ENCODE measurements at places on chromosomes 5 and 9. TPM values are rescaled to one million over a fixed set of nuclear protein-coding genes. Genes with fewer than 3 reads are reported as not detected.

The PCDHGA4 gene
- 10.1 TPM for total RNA-seq

The PCDHB2 gene
- total RNA-seq: 6.2 TPM

The JADE2 gene
- total RNA-seq: 115 TPM

The IL4 gene
- total RNA-seq: not detected

The TAF11L8 gene
- total RNA-seq: not detected

The COL23A1 gene
- total RNA-seq: 5.6 TPM

The IL5 gene
- total RNA-seq: not detected

The MED7 gene
- 13.7 TPM for total RNA-seq

The C9orf50 gene
- 2.1 TPM for total RNA-seq

The RASEF gene
- total RNA-seq: 0.77 TPM

The RANBP3L gene
- 15.9 TPM for total RNA-seq

The LECT2 gene
- total RNA-seq: not detected

The HDAC3 gene
- total RNA-seq: 76.2 TPM

The ANKRD34B gene
- total RNA-seq: 0.83 TPM

The TMC1 gene
- 1.7 TPM for total RNA-seq

The KCNMB1 gene
- 1.5 TPM for total RNA-seq

The PSAT1 gene
- total RNA-seq: 97.9 TPM

The CCL19 gene
- total RNA-seq: 1.6 TPM

The RLN2 gene
- not detected for total RNA-seq

The LOX gene
- not detected for total RNA-seq

The DMRT3 gene
- total RNA-seq: 0.36 TPM

The PPP3R2 gene
- total RNA-seq: 1.4 TPM

The PCDH1 gene
- total RNA-seq: 86.7 TPM

The JAKMIP2 gene
- total RNA-seq: 42.6 TPM

The NUTM2G gene
- total RNA-seq: not detected

The CDKN2B-AS1 gene
- 1.3 TPM for total RNA-seq

The OR1Q1 gene
- not detected for total RNA-seq

The MARVELD2 gene
- total RNA-seq: 1.3 TPM

All from dorsolateral prefrontal cortex (tissue), 122 donors.